SJCRH30 (cell line): ENCODE measurements at places on chromosomes 7 and 10. TPM values are rescaled to one million over a fixed set of nuclear protein-coding genes. Genes with fewer than 3 reads are reported as not detected.

Gene EEPD1
- 0.84 and 0.93 TPM in 2 replicates for total RNA-seq

Gene PRPF18
- total RNA-seq: 26.0 and 31.0 TPM in 2 replicates

Gene OR2A42
- total RNA-seq: not detected in 2 replicates

Gene CPED1
- 3.6 and 4.4 TPM in 2 replicates for total RNA-seq

Gene ENTPD1
- 0.30 TPM in 1 of 2 replicates, not detected in the other for total RNA-seq

DNA sequence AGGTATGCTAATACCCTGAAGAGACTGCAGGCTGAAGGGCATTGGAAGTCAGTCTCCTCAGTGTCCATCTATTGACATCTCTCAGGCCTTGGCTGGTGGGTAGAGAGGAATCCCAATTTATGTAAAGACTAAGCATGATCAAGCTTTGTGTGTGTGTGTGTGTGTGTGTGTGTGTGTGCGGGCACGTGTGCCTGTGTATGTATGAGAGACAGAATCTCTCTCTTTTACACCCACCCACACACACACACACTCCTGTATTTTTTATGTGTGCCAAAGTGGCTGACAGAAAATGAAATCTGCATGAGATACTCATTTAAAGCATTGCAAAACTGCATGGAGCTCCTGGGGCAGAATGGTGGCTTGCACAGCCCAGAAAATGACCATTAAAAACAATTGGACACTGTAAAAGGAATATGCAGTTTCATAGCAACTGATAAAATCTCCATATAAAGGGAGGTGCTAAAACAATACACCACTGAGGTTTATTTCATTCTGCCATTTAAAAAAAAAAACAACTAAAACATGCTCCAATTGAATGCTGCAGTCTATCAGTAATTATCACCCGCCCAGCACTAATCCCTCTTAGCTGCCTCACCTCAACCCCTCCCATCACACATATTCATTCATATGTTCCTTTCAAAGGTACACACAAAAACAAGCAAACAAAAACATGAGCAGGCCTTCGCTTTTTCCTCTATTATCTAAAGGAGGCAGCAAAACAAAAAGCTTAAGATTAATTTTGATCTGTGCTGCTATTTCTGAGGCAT lies 385.0 kb downstream of the KCNMA1 start:
- no peak overlapping the region for H3K27ac ChIP-seq
- DNase-seq: no peak
- H3K36me3 ChIP-seq: no peaks in the 10 kb centered on the region
- peaks cover 20% of the 10 kb centered on the region for H3K4me1 ChIP-seq
- no peaks in the 10 kb centered on the region for H3K27me3 ChIP-seq

- H3K4me3 ChIP-seq: no peak overlapping the region
- H3K4me1 ChIP-seq: peaks cover 3% of the 10 kb centered on the region; the same call in 1 of the 2 replicates
- H3K27me3 ChIP-seq: peaks cover 17% of the 10 kb centered on the region
These were observed 170.4 kb upstream of the C7orf33 start for GRCh38 chr7:148419856-148420832.

DNA sequence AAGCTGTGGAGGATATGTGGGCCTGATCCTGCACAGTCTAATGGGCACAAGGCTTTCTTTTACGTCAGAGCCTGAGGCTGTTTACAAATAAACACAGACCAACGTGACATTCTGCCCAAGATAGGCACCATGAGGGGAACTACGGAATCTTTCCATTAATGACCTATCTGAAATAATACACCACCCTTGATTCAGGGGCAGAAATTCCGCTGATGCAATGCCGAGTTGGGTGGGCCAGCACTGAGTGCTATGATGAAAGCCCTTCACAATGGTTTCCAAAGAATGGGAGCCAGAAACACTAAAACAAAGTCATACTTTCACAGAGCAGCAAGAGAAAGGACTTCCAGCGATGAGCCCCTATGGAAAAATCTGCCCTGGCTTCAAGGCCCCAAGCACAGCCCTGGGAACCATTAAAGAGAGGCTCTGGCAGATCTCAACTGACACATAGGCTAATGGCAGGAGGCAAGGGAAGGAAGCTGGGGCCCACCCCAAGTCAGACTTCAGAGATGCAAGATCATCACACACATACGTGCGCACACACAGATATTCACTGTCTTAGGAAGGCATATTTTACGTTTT lies 72.2 kb upstream of the DLX6 start:
- peak; percentile 24 for DNase-seq
- H3K36me3 ChIP-seq: no peaks in the 10 kb centered on the region
- H3K4me3 ChIP-seq: no peak overlapping the region
- no peaks in the 10 kb centered on the region for H3K4me1 ChIP-seq
- H3K27ac ChIP-seq: no peak overlapping the region
- H3K27me3 ChIP-seq: no peaks in the 10 kb centered on the region

GRCh38 chr10:29791773-29792172 lies 157.0 kb upstream of the SVIL start:
- DNase-seq: no peak
- no peaks in the 10 kb centered on the region for H3K4me1 ChIP-seq
- no peaks in the 10 kb centered on the region for H3K27me3 ChIP-seq
- no peaks in the 10 kb centered on the region for H3K36me3 ChIP-seq

DNA sequence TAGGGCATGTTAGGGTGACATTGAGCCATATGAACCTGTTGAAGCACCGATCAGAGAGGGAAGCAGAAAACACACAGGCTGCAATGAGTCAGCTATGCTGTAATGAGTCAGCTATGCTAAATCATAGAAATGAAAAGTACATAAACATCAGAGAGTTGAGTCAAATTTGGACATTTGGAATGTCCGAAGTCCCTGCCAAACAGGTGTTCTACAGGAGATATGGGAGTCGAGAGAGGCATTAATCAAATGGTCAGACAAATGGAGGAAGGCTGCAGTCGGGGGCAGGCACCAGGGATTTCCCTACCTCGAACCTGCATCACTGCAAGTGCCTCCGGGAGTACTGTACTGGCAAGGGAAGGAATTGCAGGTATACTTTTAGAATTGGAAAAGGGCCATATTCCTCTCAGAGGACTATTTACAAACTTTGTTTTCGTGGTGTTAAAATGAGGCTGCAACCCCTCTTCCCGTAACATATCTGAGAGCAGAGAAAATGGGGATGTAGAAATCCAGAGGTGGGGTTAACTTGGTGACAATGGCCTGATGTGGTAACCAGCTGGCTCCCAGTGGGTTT lies 8.8 kb upstream of the ZC3HAV1 start:
- peaks cover 3% of the 10 kb centered on the region; the same call in 1 of the 2 replicates for H3K27me3 ChIP-seq
- no peak overlapping the region for H3K4me3 ChIP-seq
- DNase-seq: no peak
- no peak overlapping the region for H3K27ac ChIP-seq

- H3K27ac ChIP-seq: no peak overlapping the region
- DNase-seq: no peak
- no peaks in the 10 kb centered on the region; the same call in none of the 2 replicates for H3K4me1 ChIP-seq
- no peak overlapping the region for H3K4me3 ChIP-seq
- H3K27me3 ChIP-seq: no peaks in the 10 kb centered on the region
These were observed 11.8 kb downstream of the CALY start for GRCh38 chr10:133324857-133325260.

DNA sequence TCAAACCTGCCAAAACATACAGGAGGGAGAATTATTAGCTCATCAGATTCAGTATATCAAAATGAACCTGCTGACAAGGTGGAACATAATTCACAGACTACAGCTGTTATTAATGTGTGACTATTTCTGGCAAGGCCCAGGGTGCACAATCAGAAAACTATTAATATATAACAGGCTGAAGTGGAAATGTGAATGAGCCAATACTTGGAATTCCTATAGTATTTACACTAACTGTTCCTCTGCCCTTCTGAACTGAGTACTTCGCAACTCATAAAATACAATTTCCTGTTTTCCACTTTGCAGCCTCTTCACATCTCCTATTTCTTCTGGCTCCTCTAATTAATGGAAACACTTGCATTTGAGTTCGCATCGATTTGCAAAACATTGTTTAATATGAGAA lies 330.8 kb downstream of the DPP6 start:
- H3K27me3 ChIP-seq: peaks cover 4% of the 10 kb centered on the region; the same call in 1 of the 2 replicates
- no peak overlapping the region for H3K4me3 ChIP-seq
- H3K4me1 ChIP-seq: no peaks in the 10 kb centered on the region
- H3K36me3 ChIP-seq: no peaks in the 10 kb centered on the region
- H3K27ac ChIP-seq: no peak overlapping the region

DNA sequence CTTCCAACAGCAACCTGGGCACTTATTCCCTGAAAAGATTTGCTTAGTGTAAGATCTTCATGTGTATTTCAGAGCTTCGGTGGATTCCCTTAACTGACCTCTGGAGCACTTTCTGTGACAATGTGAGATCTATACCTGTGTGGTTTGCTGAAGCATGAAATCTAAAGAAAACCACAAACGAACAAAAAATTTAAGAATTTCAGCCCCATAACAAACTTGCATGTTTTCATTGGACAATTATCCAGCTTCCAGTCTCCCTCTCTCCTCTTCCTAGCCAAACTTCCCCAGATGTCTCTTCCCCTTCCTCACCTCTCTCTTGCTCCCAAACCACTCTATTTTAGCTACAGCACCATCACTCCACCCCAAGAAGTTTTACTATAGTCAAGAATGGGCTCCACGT lies 279.9 kb upstream of the SORCS1 start:
- H3K27me3 ChIP-seq: no peaks in the 10 kb centered on the region
- peaks cover 14% of the 10 kb centered on the region for H3K4me1 ChIP-seq
- H3K36me3 ChIP-seq: no peaks in the 10 kb centered on the region
- no peak overlapping the region for H3K4me3 ChIP-seq
- no peak for DNase-seq

DNA sequence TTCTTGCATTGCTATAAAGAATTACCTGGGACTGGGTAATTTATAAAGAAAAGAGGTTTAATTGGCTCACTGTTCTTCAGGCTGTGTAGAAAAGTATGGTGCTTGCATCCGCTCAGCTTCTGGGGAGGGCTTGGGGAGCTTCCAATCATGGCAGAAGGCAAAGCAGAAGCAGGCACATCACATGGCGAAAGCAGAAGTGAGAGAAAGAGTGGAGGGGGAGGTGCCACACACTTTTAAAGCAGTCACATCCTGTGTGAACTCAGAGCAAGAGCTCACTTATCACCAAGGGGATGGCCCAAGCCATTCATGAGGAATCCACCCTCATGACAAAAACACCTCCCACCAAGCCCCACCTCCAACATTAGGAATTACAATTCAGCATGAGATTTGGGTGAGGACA lies 303.5 kb downstream of the OTUD1 start:
- no peaks in the 10 kb centered on the region for H3K36me3 ChIP-seq
- DNase-seq: no peak
- H3K4me3 ChIP-seq: no peak overlapping the region
- no peaks in the 10 kb centered on the region for H3K27me3 ChIP-seq
- H3K4me1 ChIP-seq: no peaks in the 10 kb centered on the region

GRCh38 chr10:123555616-123556015 lies 110.5 kb upstream of the GPR26 start:
- H3K4me1 ChIP-seq: no peaks in the 10 kb centered on the region
- 0 out of 2 replicates have a peak, but pooled peaks cover 3% of the 10 kb centered on the region for H3K27me3 ChIP-seq
- H3K36me3 ChIP-seq: no peaks in the 10 kb centered on the region
- DNase-seq: no peak
